ENCODE measurements at places on chromosomes 12 and 14.
A peak's percentile ranks its signal among the peaks of the same experiment; 100 is the strongest.

GRCh38 chr12:105337391-105337790 lies 6.9 kb downstream of the C12orf75 start:
- DNase-seq: no peak

GRCh38 chr12:80195074-80195726 lies 95.9 kb downstream of the OTOGL start:
- peak; percentile 80 for DNase-seq

GRCh38 chr12:570921-571794 lies 92.1 kb downstream of the NINJ2 start:
- DNase-seq: peak; percentile 26

- DNase-seq: no peak
Observed at GRCh38 chr12:73629171-73629570, 908.5 kb upstream of the ATXN7L3B start.

GRCh38 chr12:1529228-1529861 lies 65.0 kb downstream of the FBXL14 start:
- DNase-seq: no peak

DNA sequence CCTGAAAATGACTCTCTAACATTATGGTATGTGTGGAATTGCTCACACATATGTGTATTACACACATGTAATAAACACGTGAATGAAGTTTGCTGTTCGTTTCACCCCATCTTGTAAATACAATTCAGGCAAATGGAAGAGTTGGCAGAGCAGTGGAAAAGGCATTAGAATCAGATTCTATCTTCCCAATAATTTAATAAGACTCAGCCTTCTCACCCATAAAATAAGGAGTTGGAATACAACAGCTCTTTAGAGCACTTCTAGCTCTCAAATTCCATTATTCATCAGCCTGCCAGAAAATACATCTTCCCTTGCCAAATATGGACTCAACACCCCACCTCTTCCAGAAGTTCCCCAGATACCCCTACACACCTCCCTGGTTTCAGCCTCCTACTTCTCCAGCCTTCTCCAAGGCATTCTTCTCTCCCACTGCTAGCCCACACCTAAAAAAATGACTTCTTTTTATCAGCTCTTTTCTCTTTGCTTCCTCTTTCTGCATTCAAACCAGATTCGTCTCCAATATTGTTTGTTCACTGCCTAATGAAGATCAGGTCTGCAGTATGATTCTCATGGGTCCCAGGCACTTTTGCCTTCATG lies 66.2 kb upstream of the DYRK2 start:
- DNase-seq: no peak

GRCh38 chr12:80373666-80374065 lies 70.4 kb upstream of the PTPRQ start:
- DNase-seq: no peak

DNA sequence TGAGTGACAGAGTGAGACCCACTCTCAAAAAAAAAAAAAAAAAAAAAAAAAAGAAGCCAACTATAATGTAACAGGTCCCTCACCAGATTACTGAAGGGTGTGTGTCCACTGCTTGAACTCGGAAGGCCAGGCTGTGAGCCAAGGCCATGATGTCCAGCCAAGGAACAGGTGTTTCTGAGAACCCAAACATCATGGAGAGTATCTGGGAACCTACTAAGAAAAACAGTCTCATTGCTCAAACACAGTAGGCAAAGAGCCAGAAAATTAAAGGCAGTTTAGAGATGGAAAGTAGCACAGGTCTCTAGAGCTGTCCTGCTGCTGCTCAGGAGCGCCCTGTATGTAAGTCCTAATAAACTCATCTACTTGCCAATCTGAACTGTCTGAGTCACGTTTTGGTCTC lies 12.5 kb upstream of the MAP4K5 start:
- DNase-seq: no peak

- no peak for DNase-seq
Observed at GRCh38 chr14:75389679-75390078, 38.1 kb upstream of the JDP2 start.

- no peak for DNase-seq
Observed at GRCh38 chr14:29735459-29735858, 192.2 kb downstream of the PRKD1 start.

GRCh38 chr12:53048033-53048779 lies 1.7 kb upstream of the TNS2 start:
- peak; percentile 42 for DNase-seq

All from SK-MEL-5 (cell line).